ENCODE measurements at places on chromosomes 16 and 17. TPM values are rescaled to one million over a fixed set of nuclear protein-coding genes. Genes with fewer than 3 reads are reported as not detected.

Gene CMTM2
- total RNA-seq = not detected

- no peak for DNase-seq
Observed at GRCh38 chr16:24943471-24943870, 71.7 kb downstream of the ARHGAP17 start.

DNA sequence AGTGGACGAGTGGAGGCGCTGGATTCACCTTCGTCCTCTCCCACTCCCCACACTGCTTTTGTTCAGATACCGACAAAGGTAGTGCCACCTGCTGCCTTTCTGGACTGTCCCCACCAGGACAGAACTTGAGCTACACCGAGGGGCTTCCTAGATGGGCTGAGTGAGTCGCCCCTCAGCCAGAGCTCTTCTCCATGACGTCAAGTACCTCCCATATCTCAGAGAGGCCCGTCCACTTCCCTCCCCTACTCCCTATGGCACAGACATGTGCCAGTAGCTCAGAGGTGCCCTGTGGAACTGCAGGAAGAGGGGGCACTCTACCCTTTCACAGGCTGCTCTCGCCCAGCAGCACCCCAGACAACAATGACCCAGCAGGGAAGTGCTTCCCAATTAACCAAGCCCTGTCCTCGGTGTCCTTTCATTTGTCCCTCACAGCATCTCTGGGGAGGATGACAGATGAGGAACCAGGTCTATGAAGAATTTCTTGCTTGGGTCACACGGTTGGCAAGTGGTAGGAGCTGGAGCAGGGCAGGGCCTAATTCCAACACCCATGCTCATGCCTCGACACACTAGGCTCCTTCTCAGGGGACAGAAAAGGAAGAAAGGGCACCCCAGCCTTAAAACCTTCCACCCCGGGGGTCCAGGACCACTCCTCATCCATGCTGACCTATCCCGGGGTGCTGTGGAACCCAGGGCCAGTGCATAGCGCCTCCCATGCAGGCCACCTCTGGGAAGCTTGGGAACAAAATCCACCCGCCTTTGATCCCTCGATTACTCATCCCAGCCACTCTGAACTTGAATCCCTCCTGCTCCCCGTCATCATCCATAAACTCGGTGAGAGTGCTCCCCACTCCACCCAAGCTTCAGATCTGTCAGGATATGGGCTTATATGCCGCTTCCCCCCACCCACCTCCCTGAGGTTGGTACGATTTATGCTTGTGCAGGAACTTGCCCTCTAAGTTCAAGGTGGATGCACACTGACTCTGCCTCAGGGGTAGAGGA lies 51.7 kb downstream of the WNT3 start:
- DNase-seq = no peak

GRCh38 chr16:88558457-88559442 lies 11.5 kb upstream of the ZC3H18 start:
- DNase-seq = peak; percentile 43

Gene C16orf92
- not detected for total RNA-seq

Gene PHF12
- total RNA-seq = 47.0 TPM

DNA sequence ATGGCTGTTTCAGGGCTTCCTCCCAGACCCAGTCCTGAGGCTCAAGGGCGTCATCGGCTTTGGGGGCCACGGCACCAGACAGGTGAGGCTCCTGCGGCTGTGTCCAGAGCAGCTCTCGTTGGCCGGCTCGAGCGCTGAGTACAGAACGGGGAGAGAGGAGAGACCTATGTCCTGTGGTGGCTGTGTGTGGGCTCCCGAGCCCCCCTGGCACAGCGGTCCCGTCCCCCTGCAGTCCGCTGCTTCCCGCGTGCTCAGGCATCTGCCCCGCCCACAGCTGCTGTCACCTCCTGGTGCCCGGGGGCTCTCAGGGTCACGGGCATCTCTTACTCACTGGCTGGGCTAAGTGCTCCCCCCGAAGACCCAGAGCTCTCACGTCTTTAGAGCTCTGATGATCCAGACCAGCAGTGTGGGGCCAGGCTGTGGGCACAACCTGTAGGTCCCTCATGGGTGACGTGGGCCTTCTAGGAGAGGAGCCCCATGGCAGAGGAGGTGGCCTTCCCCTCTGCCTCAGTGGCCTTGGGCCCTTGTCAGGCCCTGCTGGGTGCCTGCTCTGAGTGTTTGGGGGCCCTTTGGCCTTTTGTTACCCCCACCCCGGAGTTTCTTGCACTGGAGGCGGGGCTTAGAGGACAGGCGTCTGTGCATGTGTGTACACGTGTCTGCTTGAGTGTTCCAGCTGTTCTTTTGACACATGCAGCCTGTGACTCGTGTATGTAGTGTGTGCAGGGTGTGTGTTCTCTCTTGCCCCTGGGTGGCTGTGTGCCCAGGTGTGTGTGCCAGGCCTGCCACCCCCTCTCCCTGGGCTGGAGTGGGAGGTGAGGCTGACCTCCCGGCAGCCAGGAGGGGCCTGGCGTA lies 3.5 kb downstream of the WDR90 start:
- DNase-seq = no peak

Gene ZFP1
- total RNA-seq = 5.9 TPM

All from renal cortical epithelial cell (primary cell).